NCI-H2081 (cell line): ENCODE measurements at places on chromosomes 7 and 10.

DNA sequence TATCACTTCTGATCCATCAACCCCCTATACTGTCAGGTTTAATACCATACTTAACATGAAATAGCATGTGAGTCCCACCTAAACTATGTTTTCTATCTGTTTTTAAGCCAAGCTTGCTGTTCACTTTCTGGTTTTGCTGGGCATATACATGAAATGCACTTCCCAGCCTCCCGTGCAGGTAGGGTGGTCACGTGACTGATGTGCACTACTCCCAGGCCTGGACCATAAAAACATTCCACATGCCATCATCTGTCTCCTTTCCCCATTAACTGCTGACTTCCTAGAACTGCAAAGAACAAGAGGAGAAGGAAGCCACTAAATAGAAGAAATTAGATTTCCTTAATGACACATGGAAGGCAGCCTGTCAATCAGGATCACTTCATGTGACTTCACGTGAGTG is 40.1 kb upstream of the CALD1 start:
- DNase-seq = no peak

- no peak for DNase-seq
Measured at GRCh38 chr10:89494575-89494974, 40.8 kb downstream of the SLC16A12 start.

DNA sequence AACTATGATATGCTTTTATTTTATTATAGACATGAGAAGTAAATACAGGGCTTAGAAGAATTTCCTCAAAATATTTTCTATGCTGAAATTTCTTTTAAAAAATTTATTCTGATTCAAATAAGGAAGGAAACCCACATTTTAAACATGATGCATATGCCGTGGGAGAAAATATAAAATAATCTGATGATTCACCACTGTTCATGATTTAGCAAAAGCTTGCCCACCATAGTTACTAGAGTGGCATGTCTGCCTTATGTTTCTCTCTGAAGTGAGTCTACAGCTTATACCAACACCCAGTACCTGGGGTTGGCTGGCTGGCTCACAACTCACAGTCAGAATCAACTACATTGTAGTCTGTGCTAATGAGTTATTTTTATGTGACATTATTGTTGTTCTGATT is 102.0 kb downstream of the GNAI1 start:
- no peak for DNase-seq

DNA sequence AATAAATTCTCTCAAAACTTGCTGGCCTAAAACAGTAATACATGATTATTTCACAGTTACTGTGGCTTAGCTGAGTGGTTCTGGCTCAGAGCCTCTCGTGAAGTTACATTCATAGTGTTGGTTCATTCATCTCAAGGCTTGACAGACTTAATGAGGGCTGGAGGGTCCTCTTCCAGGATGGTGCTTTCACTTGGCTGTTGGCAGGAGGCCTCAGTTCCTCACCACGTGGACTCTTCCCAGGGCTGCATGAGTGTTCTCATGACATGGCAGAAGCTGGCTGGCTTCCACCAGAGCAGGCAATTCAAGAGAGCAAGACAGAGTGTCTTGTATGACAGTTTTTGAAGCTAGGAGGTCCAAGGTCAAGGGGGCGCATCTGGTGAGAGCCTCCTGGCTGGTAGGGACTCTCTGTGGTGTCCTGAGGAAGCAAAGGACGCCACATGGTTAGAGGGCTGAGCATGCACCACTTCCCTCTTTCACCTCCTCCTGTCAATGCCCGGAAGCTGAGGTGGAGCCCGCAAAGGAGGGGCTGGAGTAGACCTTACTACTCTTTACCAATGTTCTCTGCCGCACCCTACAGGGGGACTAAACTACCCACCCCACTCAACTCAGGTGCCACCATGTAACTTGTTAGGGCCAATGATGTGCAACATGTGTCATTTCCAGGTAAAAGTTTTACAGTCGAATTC is 58.2 kb upstream of the YAE1 start:
- DNase-seq = no peak

GRCh38 chr10:72239409-72239808 is 23.3 kb upstream of the ASCC1 start:
- DNase-seq = no peak
